ENCODE measurements at places on chromosomes 11 and 22.

DNA sequence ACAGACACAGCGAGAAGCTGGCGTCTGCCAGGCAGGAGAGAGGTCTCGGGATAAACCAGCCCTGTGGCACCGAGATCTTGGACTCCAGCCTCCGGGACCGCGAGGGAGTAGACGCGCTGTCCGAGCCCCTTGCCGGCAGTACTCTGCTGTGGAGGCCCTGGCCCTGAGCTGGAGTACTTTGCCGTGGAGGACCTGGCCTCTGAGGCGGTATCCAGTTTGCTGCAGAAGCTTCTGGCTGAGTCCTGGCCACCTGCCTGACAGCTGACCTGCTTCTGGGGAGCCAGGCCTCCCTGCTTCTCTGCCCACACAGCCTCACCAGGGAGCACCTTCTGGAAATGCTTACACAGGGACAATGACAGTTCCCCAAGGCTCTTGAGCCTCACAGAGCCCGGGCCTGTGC, 31.6 kb upstream of the CARS1 start:
- no peak for DNase-seq

DNA sequence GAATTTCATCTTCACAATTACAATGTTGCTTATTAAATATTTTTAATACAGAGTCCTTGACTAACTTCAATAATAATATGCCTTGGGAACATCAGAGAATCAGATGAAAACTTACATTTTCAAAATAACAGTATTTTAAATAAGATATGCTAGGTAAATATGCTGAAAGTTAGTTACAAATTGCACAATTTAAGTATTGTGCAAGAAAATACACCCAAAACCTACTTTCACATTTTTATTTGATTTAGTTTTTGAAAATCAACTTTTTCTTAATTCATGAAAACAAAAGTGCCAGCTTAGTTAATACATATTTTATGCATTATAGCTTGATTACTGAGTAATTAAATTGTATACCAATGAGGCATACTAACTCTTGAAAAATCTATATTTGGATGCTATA, 76.8 kb downstream of the SOX6 start:
- DNase-seq = no peak

DNA sequence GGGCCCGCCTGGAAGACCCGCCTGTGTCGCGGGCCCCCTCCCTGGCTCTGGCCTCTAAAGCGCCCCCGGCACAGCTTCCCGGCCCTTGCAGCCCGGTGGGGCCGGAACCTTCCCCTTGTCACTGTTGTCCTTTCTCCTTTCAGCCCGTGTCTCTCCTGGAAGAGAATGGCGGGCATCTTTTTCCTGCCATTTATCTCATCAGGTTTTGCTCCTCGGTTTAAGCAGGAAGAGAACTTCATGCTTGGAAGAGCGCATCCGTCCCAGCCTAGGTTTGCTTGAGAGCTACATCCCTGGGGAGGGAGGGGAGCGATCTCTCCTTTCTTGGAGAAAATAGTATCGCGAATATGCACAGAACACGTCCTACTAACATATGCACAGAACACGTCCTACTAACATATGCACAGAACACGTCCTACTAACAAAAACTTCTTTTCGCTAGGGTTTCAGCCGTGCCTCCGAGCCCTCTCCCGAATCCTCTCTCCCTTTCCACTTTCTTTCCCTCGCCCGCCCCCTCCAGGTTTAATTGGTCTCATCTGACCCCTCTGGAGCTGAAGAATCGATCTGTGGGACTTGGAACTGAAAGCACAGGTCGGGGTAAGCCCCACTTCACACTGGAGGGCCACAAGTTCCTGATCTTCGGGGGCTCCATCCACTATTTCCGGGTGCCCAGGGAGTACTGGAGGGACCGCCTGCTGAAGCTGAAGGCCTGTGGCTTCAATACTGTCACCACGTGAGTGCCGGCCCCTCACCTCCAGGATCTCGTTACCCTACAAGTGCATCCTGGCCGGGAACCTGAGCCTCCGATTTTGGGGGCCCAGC, 1.2 kb downstream of the GLB1L3 start:
- no peak for DNase-seq

GRCh38 chr11:78898266-78898775, 323.7 kb upstream of the NARS2 start:
- no peak for DNase-seq

DNA sequence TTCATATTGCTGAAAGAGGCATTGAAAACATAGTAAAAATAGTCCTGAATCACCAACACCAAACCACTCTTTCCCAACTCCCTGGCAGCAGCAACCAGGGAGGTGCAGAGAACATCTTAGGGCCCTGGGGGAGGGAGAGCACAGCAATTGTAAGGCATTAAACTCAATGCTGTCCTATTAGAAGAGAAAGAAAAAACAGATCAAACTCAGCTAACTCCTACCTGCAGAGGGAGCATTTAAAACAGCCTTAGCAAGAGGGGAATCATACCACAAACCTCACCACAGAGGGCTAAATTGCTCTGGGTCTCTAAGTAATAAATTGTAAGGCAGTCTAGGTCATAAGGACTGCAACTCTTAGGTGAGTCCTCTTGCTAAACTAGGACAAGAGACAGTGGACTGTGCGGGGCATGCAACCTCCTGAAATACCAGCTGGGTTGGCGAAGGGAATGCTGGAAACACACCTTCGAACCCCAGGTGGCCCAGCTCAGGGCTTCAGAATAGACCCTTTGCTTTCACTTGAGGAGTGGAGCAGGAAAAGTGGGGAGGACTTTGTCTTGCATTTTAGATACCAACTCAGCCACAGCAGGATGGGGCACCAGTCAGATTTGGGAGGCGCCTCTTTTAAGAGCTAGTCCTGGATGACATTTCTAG, 697.1 kb upstream of the FAT3 start:
- no peak for DNase-seq

Measured in trophoblast cell (in vitro differentiated cells and primary cell).